ENCODE measurements at places on chromosomes 1 and 21.

- no peak for DNase-seq
Observed at GRCh38 chr1:62452951-62453350, 16.1 kb downstream of the USP1 start.

DNA sequence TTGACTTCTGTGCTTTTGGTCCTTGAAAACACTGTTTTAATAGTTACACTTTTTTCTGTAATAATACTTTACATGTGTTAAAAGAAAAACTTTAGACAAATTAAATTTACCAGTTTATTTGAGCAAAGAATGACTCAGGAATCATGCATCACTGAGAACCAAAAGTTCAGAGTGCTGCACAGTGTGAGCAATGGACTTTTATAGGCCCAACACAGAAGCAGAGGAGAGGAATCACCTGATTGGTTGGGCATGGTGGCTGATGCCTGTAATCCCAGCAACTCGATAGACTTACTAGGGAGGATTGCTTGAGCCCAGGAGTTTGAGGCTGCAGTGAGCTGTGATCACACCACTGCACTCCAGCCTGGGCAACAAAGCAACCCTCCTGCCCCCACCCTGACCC, 29.3 kb downstream of the ZNF648 start:
- DNase-seq = no peak

DNA sequence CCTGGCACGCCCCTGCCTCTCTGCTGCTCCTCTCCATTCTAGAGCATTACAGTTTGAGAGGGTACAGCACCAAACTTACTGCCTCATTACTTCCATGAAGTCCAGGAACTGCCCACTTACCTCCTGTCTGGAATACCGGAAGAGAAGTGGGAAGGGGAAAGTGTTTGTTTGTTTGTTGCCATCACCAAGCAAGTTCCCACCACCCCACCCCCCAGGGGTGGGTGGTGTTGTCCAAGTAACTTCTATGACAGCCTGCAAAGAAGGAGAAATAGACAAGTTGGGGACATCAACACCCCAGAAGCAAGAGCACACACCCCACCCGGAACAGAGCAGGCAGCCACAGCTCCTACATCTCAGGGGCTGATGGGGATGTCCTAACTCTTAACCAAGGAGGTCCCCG, 18.0 kb downstream of the OPTC start:
- no peak for DNase-seq

- DNase-seq = no peak
Observed at GRCh38 chr1:89686520-89686919, 53.6 kb downstream of the LRRC8C start.

- no peak for DNase-seq
Observed at GRCh38 chr1:82299056-82299455, 498.3 kb downstream of the ADGRL2 start.

GRCh38 chr1:226733304-226733703, 5.8 kb downstream of the ITPKB start:
- peak; percentile 43 for DNase-seq

GRCh38 chr1:241411776-241412338, 54.9 kb upstream of the RGS7 start:
- DNase-seq = no peak

- DNase-seq = no peak
Observed at GRCh38 chr1:17597651-17598050, 58.2 kb downstream of the ARHGEF10L start.

- DNase-seq = no peak
Observed at GRCh38 chr1:117473063-117473462, 105.8 kb downstream of the MAN1A2 start.

All from stimulated activated CD4-positive, alpha-beta T cell treated with anti-CD3 and anti-CD28 coated beads, Interleukin-4, amount 100 ng/mL, for 1 hour (primary cell).